ENCODE measurements at places on chromosomes 16 and 17.
A peak's percentile ranks its signal among the peaks of the same experiment; 100 is the strongest.

- DNase-seq = no peak
These were observed 3.3 kb downstream of the GALNS start for GRCh38 chr16:88853325-88853941.

DNA sequence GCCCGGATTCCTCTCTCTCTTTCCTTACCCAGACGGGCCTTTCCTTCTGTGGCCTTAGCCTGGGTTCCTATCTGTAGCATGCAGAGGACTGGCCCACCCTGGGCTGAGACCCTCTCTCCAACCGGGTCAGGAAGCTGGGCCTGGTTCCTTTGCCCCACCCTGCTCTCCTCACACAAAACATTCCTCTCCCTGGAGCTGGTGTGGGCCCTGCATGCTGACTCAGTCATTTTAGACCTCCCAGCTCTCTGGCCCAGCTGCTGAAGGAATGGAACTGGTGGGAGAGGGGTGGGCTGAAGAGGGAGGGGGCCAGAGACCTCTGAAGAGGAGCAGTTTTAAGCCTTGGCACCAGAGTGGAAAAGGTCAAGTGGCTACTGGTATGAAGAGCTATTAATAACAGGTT, 957 bp downstream of the MYL4 start:
- no peak for DNase-seq

GRCh38 chr16:50821586-50821985, 79.7 kb downstream of the CYLD start:
- no peak for DNase-seq

- no peak for DNase-seq
These were observed 75.9 kb downstream of the ZNF423 start for GRCh38 chr16:49779979-49780378.

GRCh38 chr16:62545039-62545438, 508.8 kb upstream of the CDH8 start:
- DNase-seq = no peak

DNA sequence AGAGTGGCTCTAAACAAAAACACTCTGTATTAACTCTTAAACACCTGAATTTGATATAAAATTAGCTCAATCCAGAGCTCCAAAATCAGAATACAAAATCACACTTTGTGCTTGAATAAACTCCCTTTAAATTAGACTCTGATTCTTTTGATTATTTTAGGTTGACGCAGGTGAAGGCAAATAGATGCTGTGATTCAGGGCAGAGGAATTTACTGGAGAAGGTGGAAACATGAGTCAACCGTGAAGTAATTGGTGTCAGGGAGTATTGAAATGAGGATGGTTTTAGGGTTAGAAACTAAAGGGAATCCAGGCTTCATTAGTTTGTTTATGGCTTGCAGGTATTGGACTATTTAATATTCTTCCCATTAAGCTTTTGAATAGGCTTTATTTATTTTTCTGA, 37.1 kb upstream of the TEKT1 start:
- no peak for DNase-seq

DNA sequence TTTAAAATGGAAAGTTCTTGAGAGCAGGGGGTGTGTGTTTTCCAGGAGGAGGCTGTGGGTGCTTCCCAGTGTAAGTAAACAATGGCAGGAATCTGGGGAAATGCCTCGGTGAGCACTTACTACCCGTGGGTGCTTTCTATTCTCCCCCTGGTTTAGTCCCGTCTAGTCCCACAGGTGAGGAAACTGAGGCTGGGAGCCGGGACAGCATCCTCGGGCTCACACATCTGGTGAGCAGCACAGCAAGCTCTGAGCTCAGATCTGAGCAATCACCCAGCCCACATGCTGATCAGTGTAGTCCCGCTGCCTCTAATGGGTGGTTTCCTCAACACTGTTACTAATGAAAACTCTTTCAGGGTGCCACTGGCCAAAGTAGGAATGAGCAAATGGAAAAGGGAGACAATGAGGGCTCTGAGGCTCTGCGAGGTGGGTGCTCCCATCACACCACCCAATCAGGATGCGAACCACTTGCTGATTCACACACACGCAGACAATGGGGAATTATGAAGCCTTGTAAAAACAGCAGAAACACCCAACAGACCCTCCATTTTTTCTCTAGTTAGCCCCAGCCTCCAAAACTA, 202.6 kb downstream of the PARN start:
- DNase-seq = no peak

DNA sequence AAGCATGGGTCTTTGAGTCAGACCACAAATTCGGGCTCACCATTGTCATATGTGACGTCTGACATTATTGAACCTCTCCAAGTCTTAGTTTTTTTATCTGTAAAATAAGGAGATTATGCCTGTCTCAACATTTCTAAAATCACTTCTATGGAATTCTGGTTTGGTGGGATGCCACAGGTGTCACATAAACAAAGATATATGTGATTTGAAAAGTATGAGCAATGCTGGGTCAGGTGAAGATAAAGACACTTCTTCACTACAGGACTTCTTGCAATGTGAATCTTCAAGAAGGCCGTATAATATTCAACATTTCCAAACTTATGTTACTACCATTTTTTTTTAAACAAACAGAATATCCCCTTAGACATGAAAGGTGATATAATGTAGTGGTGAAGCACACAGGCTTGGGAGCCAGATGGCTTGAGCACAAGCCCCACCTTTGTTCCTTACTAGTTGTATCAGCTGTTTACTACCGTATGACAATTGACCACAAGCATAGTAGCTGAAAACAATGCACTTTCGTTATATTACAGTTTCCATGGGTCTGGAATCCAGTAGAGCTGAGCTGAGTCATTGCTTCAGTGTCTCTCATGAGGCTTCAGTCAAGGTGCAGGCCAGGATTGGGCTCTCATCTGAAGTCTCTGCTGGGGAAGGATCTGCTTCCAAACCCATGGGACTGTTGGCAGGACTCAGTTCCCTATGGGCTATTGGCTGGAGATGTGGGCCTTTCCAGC, 87.7 kb downstream of the UTP18 start:
- DNase-seq = no peak

- no peak for DNase-seq
These were observed 25.2 kb downstream of the BCO1 start for GRCh38 chr16:81263470-81264220.

- DNase-seq = no peak
These were observed 365.2 kb downstream of the C16orf95 start for GRCh38 chr16:86951831-86952598.

DNA sequence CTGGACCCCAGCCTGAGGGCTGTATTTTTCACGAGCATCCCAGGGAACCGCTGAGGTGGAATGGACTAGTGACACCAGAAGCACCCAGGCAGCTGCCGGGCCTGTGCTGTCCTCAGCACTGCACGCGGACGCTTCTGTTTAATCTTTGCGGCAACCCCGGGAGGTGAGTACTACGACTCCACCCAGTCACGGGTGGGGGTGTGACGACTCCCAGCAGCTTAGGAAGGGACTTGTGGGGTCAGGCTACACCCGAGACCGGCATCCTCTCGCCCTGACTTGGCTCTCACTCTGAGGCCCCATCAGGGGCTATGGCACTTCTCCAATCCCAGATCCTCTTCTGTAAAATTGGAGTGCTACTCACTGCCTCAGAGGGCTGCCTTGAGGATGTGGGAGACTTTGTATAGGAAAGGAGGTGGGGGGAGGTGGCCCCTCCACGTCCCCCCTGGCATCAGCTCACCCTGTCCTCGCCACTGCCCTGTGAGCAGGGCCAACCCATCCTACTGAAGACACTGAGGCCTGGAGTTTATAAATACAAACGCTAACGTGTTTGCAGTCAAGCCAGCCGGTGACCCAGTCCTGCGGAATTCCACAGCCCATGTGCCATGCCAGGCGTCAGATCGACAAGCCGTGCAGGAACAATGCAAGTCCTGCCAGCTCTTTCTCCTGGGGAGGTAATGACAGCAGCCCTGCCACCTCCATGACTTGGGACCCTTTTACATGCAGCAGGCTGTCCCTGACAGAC, 44.4 kb downstream of the PPL start:
- no peak for DNase-seq

DNA sequence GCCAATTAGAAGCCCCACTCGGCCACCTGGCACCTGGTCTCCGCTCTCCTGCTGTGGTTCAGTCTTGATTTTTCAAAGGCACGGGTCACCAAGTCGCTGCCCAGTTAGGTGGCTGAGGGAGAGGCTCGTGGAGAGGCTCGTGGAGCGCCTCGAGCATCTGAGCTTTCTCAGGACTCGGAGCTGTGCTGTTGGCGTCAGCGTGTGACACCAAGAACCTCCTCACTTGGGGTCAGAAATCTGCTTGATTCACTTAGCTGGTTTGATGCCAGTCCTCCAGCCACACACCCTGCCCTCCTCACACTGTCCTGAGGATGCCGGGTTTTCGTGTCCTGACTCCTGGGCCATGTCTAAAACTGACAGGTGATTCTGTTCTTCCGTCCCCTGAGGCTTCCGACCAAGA, 82.6 kb downstream of the SOCS1 start:
- no peak for DNase-seq

GRCh38 chr16:9370061-9370491, 278.6 kb downstream of the HAPSTR1 start:
- no peak for DNase-seq

- no peak for DNase-seq
These were observed 83.8 kb upstream of the GRIN2A start for GRCh38 chr16:10265770-10266615.

DNA sequence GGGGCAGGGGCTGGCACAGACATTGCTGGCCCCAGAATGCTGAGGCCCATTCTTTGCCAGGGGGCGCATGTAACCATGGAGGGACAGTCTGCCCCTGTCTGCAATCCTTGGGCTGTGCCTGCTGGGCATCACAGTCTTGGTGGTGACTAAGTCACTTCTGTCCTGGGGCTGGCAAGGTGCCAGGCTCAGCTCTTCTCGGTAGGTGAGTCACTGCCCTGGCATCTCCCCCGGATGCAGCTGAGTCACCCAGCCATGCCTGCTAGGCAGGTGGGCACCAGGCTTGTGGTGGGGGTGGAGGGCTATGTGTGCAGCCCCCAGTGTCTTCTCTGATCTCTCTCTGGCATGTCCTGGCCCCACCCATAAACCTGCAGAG, 5.6 kb downstream of the RARA start:
- DNase-seq = peak; percentile 84

DNA sequence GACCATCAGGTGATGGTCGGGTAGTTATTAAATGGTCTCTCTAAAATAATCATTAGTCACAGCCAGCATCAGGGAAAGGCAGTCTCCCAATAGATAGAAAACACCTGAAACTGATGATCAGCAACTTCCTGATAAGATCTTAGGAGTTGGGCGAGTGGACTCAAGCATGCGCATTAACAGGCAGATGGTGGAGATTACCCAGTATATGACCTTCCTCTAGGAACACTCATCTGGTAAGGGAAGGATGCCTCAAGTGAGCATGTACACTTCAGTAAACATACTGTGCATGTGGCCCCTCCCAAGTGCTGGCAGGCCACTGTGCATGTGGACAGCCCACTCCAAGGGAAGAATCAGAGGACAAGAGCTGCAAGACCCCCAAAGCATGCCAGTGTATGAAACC, 105.9 kb downstream of the ABCC12 start:
- DNase-seq = no peak

- no peak for DNase-seq
These were observed 125.8 kb upstream of the SMURF2 start for GRCh38 chr17:64787921-64788271.

- DNase-seq = no peak
These were observed 46.8 kb downstream of the CYB561 start for GRCh38 chr17:63399316-63399715.
